ENCODE measurements at places on chromosomes 11 and 22.

DNA sequence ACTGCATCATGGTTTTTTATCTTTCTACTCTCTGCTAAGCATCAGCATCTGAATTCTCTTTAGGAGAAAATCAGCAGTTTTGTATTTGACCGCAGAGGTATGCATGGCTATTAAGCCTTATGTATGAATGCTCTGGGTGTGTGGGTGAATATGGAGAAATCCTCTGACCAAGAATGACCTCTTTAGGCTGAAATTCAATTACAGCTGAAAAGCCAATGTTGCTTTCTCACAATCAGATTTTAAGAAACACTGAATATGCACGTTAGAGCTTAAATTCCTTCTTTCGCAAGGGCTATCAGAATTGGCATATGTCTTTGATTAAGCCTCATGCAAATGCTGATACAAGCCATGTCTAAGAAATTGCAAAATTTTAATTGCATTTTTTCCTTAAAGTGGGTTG, 43.2 kb downstream of the ARHGAP42 start:
- DNase-seq: no peak

GRCh38 chr22:31350410-31350863, 4.3 kb upstream of the PATZ1 start:
- DNase-seq: no peak

DNA sequence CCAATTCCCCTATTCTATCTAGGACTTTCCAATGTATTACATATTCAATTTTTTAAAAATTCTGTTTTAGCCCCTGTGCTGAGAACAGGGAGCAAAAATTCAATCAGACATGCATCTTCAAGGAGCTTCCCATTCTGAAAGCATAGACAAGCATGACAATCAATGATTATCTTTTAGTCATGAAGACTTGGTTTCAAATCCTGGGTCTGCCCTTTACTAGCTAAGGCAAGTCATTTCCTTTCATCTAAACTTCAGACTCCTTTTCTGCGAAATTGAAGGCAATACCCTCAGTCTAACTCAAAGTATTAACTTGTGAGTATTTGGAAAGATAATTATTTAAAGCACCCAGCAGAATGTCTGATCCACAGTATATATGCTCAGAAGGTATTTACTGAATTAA, 24.1 kb downstream of the PAK1 start:
- no peak for DNase-seq

- no peak for DNase-seq
These were observed 63.0 kb downstream of the HORMAD2 start for GRCh38 chr22:30143265-30143664.

GRCh38 chr11:124115782-124116616, 749 bp downstream of the VWA5A start:
- DNase-seq: no peak

DNA sequence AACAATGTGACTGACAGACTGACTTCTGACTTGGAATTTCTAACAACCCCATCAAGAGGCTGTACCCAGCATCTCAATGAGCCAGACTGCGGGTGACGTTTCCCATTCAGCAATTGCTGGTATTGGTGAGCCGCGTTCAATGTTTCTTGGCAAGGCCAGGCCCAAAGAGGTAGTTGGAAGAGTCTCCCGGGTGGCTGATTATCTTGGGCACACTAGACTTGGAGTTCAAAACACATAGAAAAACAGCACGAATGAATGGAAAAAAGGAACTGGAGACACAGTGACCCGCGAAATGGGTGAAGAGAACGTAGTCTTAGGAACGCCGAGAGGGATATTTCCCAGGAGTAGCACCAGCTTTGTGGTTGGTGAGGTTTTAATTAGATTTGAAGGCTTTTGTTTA, 115.7 kb downstream of the RPS6KA4 start:
- no peak for DNase-seq

GRCh38 chr11:62242021-62242420, at the start of gene SCGB1D2:
Gene SCGB1D2 (plus strand): TSS chr11:62242239. CDS start chr11:62242308, 69 bp downstream.
- DNase-seq: no peak

- DNase-seq: no peak
These were observed 599 bp downstream of the NPTXR start for GRCh38 chr22:38843201-38843656.

DNA sequence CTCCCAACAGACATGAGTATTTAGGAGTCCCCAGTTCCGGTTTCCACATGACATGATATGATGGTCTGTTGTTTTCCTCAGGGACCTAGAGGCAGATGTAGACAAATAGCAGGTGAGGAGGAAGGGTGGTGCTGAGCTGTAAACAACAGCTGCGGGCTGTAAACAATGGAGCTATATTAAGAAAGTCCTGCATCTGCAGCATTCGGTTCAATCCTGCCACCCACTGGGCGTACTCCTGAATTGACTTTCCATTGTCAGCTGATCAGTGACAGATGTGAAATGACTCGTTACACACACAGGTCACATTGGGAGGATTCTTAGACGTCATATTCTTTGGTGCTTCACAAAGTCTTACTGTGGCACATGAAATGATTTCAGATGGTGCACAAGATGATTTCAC, 26.8 kb upstream of the RAG1 start:
- DNase-seq: no peak

GRCh38 chr22:26777156-26777801, 119.9 kb downstream of the MIAT start:
- no peak for DNase-seq

DNA sequence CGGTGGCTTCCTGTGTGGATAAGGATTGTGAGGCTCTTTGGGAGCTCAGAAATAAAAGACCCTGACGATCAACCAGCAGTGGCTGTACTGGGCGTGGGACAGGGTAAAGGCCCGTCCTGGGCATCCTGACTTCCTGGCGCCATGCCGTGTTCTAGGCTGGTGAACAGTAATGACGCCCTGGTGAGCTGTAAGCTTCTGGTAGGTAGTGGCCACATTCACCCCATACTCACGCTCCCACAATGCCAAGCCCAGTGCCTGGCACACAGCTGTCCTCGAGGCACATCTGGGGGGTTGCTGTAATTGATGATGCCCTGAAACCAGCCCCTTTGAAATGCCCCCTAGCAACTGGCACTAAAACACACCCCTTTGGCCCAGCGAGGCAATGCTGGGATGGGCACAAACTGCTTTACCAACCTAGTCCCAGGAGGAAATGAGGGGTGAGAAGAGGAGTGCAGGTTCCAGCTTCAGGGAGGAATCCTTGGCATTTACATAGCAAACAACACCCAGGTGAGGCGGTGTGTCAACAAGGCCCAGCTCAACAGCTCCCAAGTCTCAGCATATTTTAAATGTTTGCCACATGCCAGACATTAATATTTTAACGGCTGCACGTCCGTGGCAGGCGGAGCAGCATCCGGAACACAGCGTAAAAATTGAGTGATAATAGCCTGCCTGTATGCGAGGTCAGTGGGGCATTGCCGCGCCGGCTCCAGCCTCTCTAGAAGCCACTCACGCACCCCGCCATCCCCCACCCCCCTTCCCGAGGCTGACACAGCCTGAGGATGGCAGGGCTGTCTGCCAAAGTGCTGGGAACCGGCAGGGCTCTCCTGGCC, 79.3 kb downstream of the DSCAML1 start:
- no peak for DNase-seq

DNA sequence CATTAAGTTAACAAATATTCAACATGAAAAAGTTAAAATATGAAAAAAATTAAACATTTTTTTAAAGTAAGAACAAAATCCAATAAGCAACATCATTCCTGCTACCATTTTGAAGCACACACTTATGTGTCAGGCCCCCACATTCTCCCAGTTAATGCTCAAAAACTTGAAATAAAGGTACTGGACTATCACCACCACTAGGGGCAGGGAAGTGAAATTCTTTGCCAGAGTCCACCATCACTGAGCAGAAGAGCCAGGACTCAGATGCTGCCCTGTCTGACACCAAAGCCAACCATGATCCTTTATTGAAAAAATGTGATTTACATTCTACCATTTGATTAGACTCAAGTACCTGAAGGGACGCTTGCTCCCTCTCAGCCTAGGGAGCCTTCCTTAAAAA, 39.1 kb downstream of the PITPNB start:
- DNase-seq: no peak

DNA sequence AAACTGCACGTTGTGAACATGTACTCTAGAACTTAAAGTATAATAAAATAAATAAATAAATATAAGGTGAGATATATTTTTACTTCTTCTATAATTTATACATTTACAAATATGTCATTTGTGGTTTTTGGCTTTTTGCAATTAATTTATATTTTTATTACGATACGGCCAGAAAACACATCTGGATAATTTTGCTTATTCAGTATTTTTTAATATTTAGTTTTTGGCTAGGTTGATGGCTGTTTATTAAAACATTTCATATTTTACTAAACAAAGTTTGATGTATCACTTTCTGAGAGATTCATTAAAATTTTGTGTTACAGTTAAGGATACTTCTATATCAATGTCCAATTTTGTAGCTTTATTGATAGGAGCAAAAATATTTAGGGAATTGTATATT, 15.7 kb upstream of the TYR start:
- DNase-seq: no peak

- no peak for DNase-seq
These were observed 2.5 kb downstream of the GNG3 start for GRCh38 chr11:62710001-62710345.

GRCh38 chr22:17972385-17973191, 51.8 kb downstream of the MICAL3 start:
- DNase-seq: no peak

DNA sequence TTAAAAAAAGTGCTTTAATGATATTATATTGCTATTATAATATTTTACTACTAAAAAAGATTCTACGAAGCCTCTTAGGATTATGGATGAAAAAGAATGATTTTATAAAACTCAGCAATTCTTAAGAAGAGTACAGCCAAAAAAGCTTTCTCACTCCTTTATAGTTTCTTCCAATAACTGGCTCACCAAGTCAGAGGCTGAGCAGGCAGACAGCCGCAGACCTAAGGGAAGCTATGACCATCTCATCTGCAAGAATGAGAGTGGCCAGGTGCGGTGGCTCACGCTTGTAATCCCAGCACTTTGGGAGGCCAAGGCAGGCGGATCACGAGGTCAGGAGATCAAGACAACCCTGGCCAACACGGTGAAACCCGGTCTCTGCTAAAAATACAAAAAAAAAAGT, 12.7 kb upstream of the EMID1 start:
- DNase-seq: no peak

GRCh38 chr11:126853732-126854131, 146.8 kb downstream of the KIRREL3 start:
- no peak for DNase-seq

DNA sequence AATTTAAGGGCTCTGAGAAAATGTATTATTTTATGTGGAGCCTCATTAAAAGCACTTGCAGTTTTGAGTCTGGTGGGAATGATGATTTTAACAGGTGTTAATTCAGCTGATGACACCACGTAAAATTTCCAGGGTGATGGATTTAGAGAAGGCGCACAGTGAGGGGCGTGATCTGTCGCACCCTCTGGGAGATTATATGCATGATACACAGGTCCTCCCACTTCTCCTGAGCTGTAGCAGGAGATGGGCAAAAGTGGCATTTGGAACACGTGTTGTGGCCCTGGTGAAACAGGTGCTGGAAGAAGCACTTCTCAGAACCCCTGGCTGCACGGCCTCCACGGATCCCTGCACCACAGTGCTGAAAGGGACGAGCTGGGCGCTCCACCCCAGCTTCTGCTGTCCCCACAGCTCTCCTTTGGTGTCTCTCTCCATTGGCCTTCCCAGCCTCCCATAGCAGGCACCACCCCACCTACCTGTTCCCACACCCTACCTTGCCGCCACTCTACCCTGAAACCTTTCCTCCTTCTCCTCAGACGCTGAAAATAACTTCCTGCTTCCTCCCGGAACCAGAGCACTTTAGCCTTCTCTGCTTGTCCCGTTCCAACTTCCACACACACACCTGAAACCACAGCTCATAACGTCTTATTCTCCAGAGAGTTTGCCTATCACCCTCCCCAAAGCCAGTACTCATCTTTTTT, 6.9 kb upstream of the SORL1 start:
- DNase-seq: no peak

GRCh38 chr11:92384802-92385201, 160.2 kb downstream of the FAT3 start:
- DNase-seq: no peak

GRCh38 chr11:85572056-85572455, 55.1 kb downstream of the DLG2 start:
- DNase-seq: no peak

GRCh38 chr11:24286238-24286637, 210.6 kb upstream of the LUZP2 start:
- no peak for DNase-seq

GRCh38 chr11:47560426-47560825, 5.0 kb upstream of the PTPMT1 start:
- DNase-seq: no peak

DNA sequence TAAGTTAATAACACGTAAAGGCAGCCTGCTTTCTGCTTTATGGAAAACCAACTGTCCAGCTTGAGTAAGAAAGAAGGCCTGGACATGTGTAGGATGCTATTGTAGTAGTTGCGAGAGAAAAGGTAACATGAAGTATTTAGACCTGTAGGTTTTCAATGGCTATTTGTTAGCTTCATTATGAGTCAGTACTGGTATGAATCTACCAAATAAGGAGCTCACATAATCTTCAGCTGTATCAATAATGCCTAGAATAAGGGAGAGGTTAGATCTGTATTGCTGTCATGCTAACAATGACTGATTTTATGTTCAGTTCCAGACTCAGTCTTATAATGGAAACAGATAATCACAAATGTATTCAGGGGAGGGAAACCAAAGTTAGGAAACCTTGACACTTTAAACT, 550.3 kb downstream of the CNTN5 start:
- no peak for DNase-seq

DNA sequence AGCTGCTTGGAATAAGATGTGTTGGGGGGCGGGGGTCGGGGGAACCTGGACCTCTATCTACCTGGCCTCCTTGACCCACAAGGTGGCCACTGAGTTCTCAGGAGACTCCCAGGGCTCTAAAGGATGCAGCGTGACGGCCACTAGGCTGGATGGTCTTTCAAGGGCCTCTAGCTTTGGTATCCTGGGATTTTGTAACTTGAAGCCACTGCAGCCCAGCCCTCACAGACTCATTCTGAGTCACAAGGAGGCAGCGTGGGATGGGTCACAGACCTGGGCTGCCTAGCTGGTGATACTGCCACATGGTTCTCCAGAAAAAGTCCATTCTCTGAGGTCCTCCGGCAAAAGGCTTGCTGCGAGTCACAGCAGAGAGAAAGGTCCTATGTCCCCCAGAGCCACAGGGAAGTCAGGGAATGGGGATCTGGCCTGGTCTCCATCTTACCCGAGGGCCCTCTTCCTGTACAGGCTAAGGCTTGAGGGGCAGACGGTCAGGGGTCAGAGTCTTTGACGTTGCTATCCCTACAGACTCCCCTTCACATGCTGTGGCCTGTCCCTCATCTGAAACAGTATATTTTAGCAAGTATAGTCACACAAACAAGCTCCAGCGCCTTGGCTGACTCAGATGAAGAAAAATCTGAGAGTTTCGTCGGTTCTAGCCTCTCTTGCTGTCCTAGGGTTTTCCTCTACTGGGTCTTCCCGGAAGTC, 52.4 kb downstream of the KCNC1 start:
- DNase-seq: no peak

- DNase-seq: peak; percentile 19
These were observed 8.9 kb downstream of the RELT start for GRCh38 chr11:73384872-73385689.
